ENCODE measurements at places on chromosomes 7 and 10. TPM values are rescaled to one million over a fixed set of nuclear protein-coding genes. Genes with fewer than 3 reads are reported as not detected.
A peak's percentile ranks its signal among the peaks of the same experiment; 100 is the strongest.

GRCh38 chr10:16987206-16987621 is 142.4 kb downstream of the CUBN start:
- no peak for DNase-seq

DNA sequence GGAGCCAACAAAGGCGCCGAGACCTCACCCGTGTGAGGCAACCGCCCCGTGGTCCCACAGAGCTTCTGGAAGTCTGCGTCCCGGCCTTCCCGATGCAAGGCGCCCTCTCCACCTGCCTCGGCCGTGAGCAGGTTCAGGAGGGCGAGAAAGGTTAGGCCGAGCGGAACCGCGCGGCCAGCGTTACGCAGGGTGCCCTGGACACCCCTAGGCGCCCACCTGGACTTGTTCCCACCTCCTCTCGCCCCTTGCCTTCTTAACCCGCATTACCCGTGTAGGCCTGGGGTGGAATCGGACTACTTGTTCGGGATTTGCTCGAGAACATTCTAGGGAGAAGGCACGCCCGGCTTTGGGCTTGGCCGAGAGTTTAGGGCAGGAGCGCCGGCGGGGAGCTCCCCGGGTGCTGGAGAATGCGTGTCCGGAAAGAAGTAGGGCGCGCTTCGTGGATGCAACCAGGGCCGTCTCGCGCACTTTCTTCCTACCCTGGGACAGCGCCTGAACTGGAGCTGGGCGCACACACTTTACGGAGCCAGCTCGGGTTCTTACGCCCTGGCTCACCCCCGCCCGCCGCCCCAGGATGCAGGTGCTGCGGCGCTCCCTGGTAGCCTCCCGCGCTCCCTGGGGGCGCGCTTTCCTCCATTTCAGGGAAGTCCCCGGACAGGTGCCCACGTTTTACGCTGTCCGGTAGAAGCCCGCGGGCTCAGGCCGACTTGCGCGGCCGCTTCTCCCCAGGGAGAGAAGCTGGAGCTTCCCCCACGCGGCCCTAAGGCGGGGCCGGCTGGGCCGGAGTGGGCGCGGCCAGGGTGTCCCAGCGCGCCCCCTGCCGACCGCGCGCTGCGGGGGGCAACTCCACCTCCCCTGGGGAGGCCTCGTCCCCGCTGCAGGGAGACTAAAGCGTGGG is 74.5 kb downstream of the INSIG1 start:
- DNase-seq: no peak

GRCh38 chr7:92987095-92987494 is 130.7 kb downstream of the SAMD9 start:
- DNase-seq: no peak

- no peak for DNase-seq
Measured at GRCh38 chr7:13904007-13904406, 85.5 kb downstream of the ETV1 start.

GIMAP1 gene
- total RNA-seq: 3.6 TPM

DNA sequence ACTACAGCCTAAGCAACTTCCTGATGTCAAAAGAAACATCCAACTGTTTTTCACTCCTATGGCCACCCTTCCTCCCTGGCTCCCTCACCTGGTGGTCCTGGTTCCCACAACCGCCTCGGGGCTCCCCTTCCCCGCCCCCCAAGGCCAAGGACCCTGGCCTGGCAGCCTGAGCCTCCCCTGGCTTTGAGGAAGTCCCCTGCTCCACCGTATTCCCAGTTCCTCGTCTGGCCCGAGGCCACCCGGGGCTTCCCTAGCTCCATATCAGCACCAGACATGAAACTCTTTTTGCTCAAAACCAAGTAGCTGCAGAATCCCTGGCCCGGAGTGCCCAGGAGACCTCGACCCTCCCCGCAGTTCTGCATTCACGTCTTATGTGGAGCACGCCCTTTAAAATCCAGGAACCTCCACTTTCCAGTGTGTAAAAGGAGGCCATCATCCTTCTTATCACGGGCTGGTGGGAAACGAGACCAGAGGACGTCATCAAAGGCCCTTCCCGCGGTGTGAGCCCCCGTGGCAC is 82.9 kb downstream of the PRKAG2 start:
- no peak for DNase-seq

DNA sequence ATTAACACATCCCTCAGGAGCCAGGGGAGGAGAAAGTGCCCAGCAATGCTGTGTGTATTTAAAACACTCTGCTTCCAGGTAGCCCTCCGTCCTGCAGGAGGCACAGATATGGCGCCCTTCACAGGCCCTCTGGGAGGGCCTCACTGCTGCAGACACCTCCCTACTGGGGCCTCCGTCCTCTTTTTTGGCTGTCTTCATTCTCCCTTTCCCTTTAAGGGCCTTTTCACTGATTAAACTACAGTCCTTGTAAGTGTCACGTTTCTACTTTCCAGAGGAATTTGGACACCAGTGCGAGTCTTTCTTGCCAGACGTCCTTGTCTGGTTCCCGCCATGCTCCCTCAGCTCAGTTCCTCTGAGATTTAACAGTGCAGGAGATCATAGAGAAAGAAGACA is 39.7 kb upstream of the MKRN1 start:
- DNase-seq: peak; percentile 51

GRCh38 chr7:81449105-81449504 is 320.7 kb downstream of the HGF start:
- DNase-seq: no peak

DNA sequence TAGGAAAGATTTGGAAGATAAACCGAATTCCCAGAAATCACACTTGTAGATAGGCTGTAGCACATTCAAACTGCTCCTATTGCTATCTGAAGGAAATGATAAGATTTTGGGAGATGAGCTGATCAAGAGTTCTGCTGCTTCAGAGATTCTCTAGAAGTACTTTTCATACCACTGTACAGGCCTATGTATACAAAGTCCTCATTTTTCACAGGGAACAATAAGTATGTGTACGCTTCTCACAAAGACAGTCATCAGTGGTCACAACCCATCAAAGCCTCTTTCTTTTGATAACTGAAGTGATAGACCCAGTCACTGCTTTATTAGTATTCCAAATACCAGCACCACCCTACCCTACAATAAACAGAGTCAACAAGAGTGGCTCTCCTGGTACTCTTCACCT is 15.6 kb upstream of the SEPTIN7 start:
- DNase-seq: no peak

GRCh38 chr7:4550117-4550516 is 132.0 kb upstream of the FOXK1 start:
- DNase-seq: no peak

DNA sequence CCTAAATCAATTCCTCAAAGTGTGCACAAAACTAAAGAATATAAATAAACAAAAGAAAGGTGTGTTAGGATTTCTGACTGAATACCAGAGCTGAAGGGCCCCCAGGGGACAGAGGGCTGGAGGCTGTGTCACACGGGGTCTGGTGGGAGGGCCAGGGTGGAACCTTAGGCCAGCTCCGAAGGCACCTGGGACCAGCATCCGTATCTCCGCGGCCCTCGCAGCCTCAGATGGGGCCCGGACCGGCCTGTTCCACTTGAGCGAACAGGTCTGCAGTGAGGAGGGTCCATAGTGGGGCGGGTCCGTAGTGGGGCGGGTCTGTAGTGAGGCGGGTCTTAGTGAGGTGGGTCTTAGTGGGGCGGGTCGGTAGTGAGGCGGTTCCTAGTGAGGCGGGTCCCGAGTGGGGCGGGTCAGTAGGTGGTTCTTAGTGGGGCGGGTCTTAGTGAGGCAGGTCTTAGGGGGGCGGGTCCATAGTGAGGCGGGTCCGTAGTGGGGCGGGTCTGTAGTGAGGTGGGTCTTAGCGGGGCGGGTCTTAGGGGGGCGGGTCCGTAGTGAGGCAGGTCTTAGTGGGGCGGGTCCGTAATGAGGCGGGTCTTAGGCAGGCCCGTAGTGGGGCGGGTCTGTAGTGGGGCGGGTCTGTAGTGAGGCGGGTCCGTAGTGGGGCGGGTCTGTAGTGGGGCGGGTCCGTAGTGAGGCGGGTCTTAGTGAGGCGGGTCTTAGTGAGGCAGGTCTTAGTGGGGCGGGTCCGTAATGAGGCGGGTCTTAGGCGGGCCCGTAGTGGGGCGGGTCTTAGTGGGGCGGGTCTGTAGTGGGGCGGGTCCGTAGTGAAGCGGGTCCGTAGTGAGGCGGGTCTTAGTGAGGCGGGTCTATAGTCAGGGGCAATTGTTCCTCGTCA is 15.1 kb downstream of the GPR146 start:
- DNase-seq: no peak

DNA sequence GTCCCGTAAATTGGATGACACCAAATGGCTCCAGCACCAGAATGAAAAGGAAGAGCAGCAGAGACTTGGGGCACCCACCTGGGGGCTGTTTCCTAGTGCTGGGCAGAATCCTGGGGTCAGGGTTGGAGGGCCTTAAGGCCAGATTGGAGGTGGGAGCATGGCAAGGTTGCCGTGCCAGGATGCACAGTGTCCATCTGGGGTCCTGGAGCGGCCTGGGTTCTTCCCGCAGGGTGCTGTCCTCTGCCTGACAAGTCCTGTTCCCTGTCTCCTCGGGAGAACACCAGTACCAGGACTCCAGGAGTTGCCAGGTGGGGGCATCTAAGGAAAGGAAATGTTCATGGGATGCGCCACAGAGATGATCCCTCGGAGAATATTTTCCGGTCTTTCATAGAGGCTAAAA is 42.8 kb downstream of the MGMT start:
- no peak for DNase-seq

DNA sequence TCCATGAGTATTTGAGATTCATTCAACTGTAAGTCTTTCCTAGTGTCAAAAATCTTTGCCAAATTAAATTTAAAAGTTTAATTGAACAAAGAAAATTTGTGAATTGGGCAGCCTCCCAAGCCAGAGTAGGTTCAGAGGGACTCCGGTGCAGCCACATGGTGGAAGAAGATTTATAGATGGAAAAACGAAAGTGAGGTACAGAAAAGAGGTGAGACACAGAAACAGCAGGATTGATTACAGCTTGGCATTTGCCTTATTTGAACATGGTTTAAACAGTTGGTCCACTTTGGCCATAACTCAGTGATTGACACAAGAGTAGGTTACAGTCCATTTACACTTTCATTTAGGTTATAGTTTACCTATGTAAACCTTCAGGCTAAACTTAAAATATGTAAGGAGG is 465.8 kb downstream of the ARL4A start:
- DNase-seq: no peak

HSPA12A gene
- total RNA-seq: 20.6 TPM

GRCh38 chr10:70832221-70832620 is 16.5 kb downstream of the SGPL1 start:
- DNase-seq: no peak

TNS3 gene
- total RNA-seq: 69.1 TPM

- DNase-seq: no peak
Measured at GRCh38 chr7:134946260-134946659, 40.0 kb upstream of the AGBL3 start.

DNA sequence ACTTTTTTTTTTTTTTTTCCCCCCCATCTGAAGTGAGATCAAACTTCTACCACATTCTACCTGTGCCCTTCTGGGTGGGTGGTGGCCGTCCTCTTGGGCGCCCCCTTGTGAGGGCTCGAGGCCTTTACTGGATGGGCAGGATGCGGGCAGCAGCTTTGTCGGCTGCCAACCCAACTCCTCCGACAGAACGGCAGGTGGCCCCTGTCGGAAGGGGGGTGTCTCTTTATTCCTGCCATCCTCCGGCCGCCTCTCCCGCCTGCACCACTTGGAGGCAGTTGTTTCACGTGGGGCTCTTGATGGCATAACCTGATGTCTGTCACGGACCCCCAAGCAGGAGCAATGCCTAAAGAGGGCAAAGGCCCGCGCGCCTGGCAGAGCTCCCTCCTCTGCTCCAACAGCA is 31.0 kb downstream of the AMZ1 start:
- peak; percentile 65 for DNase-seq

DNA sequence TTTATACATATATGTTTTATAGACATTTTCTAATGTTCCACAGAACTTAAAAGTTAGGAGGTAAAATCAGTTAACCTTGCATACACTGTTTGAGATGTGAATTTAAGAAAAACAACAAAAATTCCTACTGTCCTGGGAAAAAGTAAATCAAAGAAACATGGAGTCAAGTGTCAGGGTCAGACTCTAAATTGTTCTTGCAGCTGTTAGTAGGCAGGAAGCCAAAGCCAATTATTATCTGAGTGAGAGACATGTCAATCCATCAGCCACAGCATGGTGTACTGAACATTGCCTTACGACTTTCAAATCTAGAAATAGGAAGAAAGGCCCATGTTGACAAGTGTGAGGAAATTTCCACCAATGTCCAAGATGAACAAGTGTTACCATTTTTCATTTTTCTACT is 461.2 kb upstream of the MBL2 start:
- no peak for DNase-seq

GRCh38 chr7:123608991-123609882 is 7.6 kb downstream of the ASB15 start:
- no peak for DNase-seq

Measured in mucosa of descending colon (tissue), 3 donors.